ENCODE measurements at places on chromosomes 1 and 21.

- DNase-seq = peak; percentile 37
Observed at GRCh38 chr1:156118177-156118868, 3.8 kb downstream of the LMNA start.

DNA sequence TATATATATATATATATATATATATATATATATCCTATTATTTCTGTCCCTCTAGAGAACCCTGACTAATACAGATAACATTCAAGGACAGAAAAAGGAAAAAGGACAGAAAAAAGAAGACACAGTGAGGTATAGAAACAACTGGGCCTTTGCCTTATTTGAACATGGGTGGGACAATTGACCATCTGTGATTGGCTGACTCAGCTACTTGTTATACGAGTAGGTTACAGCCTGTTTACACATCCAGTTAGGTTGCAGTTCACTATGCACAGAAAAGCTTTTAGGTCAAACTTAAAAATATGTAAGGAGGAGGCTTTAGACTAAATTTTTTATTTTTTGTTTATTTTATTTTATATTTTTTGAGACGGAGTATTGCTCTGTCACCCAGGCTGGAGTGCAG is 39.8 kb upstream of the RGS8 start:
- no peak for DNase-seq

DNA sequence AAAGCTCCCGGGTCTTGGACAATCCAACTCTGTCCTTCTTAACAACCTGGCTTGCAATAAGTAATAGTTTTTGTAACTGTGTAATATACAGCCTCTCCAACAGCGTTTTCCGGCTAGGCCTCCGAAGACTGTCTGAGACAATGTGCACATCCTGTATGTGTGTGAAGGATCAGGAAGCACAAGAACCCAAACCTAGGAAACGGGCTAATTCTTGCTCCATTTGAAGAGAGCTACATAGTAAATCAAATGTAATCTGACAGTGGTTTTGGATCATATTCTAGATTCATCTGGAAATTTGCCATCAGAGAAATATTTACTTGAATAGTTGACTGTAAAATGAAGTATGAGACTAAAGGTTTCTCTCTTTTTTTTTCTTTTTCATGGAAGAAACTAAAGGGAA is 1.2 kb downstream of the GPR52 start:
- no peak for DNase-seq

- DNase-seq = no peak
Observed at GRCh38 chr21:35346697-35347096, 297.6 kb upstream of the RUNX1 start.

Data from CD4-positive, alpha-beta T cell treated with Interleukin-1 beta for 1 hour (primary cell).